ENCODE measurements at places on chromosomes 11 and 22.

GRCh38 chr22:36079041-36079440 is 50.4 kb upstream of the RBFOX2 start:
- DNase-seq = no peak

GRCh38 chr22:30041881-30042280 is 38.4 kb upstream of the HORMAD2 start:
- DNase-seq = no peak

- DNase-seq = no peak
Observed at GRCh38 chr22:42961810-42962209, 53.1 kb downstream of the PACSIN2 start.

- no peak for DNase-seq
Observed at GRCh38 chr11:114168691-114169090, 109.2 kb downstream of the ZBTB16 start.

GRCh38 chr11:134338654-134339053 is 6.9 kb downstream of the GLB1L2 start:
- DNase-seq = no peak

DNA sequence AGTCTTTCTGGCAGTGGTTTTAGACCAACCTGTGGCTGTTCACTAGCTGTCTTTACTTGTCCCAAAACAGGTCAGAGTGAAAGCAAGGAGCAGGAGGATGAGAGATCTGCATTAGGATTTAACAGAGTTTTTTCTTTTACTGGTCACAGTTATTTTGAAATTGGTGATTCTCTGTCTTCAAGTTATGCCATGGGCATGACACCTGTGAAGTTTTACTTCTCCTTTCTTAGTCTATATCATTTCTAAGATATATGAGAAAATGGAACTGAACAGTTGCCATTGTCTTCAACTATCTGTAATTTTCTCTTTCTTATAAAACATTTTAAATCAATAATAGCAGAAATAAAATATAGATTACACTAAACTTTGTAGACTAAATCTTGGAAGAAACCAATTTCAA is 60.6 kb downstream of the TRPC6 start:
- DNase-seq = no peak

GRCh38 chr11:31797190-31798056 is 13.7 kb downstream of the PAX6 start:
- DNase-seq = no peak
